ENCODE measurements at places on chromosomes 6 and 20.

DNA sequence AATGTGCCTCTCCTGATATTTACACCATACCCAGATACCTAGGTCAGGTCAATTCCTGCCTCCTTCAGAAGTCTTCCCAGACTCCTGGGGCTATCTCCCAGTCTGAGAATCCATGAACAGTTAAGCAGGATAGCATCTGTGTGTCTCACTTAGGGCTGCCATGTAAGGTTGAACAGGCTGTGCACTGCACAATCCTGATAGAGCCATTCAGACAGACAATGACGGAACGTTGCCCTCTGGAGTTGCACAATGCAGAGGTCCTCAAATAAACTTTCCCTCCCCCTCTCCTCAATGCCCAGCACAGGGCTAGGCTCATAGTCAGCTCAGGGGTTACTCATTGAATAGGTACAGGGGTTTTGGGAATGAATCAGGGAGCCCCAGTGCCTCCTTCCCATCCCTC lies 89.7 kb downstream of the CD40 start:
- no peak for DNase-seq

- DNase-seq = peak; percentile 78
Observed at GRCh38 chr6:31441365-31442267, 38.2 kb downstream of the MICA start.

DNA sequence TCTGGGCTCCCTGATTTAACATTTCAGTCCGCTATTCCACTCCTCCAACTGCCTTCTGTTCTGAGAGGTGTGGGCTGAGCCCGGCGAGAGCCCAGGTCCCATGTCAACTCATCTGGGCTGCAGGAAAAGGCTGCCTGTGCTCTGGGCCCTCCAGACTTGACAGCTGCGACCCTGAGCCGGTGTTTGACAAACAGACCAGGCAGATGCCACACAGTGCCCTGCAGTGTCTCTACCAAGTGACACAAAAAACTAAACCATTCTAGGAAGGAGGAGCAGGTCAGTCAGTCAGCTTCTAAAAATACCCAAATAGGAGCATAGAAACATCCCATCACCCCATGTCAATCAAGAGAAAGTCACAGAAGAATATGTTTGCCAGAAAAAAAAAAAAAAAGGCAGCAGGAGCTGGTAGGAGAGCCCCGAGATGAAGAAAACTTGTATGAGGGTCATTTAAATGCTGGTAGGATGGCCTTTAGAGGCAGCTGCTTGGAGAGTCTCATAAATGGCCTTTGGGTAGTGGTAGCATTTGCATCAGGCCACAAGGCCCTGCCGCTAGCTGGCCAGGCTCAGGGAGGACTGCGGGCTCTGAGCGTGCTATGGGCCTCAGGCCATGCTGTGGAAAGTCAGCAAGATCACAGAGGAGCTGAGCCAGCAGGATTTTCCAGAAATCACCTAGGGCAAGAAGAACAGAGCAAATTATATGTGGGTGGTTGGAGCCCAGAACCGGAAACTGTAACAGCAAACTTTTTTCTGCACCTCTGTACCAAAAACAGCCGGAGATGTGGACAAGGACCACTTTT lies 36.6 kb upstream of the GFOD1 start:
- DNase-seq = no peak

DNA sequence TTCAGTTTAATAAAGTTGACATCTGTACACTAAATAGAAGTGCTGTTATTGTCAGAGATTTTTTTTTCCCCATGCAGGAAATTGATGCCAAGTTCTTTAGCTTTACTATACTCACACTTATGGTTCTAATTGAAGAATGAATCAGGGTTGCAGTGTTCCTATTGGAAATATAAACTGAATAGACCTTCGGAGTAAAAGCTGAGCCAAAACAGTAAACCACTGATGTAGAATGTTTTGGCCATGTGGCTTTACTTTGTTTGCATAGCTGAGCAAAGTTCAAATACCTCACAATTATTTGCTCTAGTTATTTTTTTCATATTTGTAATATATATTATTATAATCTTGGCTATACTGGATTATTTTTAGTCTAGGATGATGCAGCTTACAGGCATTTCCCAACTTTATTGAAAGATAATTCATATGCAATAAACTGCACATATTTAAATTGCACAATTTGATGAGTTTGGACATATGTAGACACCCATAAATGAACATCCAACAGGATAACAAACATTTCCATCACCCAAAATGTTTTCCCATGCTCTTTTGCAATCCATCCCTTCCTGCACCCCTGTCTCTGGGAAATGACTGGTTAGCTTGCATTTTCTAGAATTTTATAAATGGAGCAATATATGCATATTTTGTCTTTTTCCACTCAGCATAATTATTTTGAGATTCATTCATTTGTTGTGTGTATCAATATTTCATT lies 105.8 kb upstream of the NOX3 start:
- no peak for DNase-seq

GRCh38 chr6:169741344-169741743 lies 10.0 kb downstream of the DYNLT2 start:
- no peak for DNase-seq

- DNase-seq = no peak
Observed at GRCh38 chr6:145453376-145453775, 281.9 kb downstream of the EPM2A start.

GRCh38 chr6:109197061-109197460 lies 101.8 kb downstream of the CEP57L1 start:
- DNase-seq = no peak

- no peak for DNase-seq
Observed at GRCh38 chr6:128882991-128883611, at the start of gene LAMA2. LAMA2 (plus strand) TSS chr6:128883138; CDS start chr6:128883246, 108 bp downstream.

DNA sequence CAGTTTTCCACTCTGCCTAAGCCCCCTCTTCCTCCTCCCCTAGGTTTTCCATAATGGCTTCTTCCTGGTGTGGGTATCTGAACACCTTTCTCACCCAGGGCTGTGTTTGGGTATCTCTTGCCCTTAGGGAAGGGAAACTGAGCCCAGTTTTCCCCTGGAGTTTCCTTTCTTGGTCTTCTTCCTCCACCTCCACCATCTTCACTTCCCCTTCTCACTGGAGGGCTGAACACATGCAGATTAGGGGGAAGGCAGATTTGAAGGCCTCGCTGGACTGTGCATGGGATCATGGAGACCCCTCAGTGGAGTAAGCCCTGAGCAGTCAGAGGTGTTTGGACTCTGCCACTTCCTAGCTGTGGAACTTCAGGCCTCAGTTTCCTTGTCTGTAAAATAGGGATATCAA lies 27.8 kb downstream of the FOXP4 start:
- no peak for DNase-seq

- DNase-seq = no peak
Observed at GRCh38 chr20:10476319-10476724, 41.2 kb downstream of the SLX4IP start.

- no peak for DNase-seq
Observed at GRCh38 chr6:150576651-150577226, 22.9 kb upstream of the PLEKHG1 start.

- DNase-seq = no peak
Observed at GRCh38 chr20:20448881-20449280, 81.0 kb downstream of the INSM1 start.

DNA sequence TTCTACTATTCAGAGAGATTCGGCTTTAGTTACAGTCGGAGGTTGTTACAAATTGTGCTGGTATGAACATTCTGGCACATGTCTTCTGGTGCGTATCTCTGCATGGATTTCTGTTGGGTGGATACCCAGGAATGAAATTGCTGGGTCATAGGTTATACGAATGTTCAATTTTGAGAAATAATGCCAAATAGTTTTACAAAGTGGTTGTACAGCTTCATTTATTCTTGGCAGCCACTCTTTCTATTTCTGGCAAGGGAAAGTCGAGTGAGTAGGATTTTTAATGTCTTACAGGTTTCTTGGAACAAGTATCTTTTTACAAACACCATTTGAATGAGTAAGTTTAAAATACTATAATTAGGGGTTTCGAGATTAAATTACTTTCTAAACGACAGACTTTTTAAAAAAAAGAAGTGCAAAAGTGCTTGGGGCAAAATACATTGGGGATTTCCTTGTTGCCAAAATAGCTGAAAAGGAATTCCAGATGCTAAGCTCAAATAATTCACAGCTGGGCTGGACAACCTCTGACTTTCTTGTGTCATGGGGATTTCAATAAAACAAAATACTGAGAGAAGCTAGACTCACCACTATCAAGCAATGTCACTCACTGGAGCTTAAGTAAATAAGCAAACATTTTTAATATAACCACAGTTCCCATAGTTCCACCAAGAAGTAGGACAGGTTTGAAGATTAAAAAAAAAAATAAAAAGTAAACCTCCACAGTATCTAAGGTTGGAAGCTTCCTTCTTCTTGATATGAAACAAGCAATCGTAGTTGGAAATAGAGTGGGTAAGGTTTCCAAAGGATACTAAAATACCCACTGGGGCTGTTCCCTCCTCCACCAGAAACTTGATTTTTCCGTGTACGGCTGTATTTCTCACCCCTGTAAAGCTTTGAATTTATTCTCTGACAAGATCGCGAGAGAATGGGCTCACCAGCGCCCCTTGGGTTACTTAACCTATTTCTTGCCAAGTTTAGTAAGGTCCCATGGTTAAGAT lies 21.6 kb upstream of the GFOD1 start:
- DNase-seq = no peak

- DNase-seq = no peak
Observed at GRCh38 chr6:38179300-38179699, 359.8 kb downstream of the ZFAND3 start.

- no peak for DNase-seq
Observed at GRCh38 chr6:42095094-42095493, 44.8 kb downstream of the TAF8 start.
